ENCODE measurements at places on chromosomes 5 and 9.
A peak's percentile ranks its signal among the peaks of the same experiment; 100 is the strongest.

- DNase-seq = no peak
Measured at GRCh38 chr5:83006683-83007283, 70.4 kb downstream of the TMEM167A start.

DNA sequence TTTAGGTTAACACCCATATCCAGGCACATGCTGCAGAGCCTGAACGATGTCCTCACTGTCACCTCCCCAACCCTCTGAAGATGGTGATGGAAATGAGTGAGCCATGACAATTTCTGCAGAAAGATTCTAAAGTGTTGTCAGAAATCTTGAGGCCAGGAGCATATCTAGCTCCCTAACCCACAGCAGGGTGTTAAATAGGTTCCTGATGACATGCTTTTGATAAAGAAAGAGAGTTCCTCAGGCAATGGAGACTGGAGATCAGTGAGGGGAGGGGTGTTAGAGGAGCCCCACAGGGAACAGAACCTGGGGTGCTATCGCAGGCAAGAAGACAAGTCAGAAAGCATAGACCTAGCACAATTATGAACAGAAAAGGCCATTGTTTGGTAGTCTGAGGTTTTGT is 95.7 kb downstream of the ENC1 start:
- no peak for DNase-seq

- peak; percentile 15 for DNase-seq
Measured at GRCh38 chr9:136996361-136997292, at the start of gene CLIC3. Gene CLIC3, minus strand, starts transcription at chr9:136996568. Its CDS starts 25 bp downstream, at chr9:136996543.

GRCh38 chr5:58641533-58641932 is 58.7 kb downstream of the RAB3C start:
- no peak for DNase-seq

GRCh38 chr5:66232706-66233445 is 88.8 kb downstream of the SREK1 start:
- DNase-seq = peak; percentile 68

DNA sequence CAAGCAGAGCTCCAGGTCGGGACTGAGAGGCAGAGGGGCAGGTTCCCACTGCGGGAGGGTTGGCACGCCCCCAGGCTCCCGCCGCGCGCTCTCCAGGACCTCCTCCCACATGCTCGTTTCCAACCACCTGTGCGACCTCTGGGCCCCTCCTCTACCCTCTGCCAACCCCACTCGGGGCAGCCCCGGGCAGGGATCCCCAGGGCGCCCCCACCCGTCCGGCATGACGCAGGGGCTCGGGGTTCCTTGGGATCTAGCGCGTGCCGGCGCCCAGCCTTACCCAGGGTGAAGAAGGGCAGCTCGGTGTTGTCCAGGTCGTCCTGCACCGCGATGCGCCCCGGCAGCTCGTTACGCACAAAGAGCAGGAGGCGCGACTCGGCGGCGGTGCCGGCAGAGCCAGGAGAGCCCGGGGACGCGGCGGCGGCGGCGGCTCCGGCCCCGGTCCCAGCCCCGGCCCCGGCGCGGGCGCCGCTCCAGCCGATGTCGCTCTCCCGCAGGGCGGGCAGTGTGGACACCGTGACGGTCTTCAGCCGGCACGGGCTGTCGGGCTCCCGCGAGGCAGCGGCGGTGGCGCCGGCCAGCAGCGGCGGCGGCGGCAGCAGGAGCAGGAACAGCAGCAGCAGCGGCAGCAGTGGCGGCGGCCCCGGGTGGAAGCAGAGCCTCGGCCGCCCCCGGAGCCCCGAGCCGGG is 494 bp downstream of the ASTN2 start:
- no peak for DNase-seq

- DNase-seq = peak; percentile 8
Measured at GRCh38 chr5:125786021-125786420, 637.2 kb upstream of the GRAMD2B start.
